Osteocyte (in vitro differentiated cells): ENCODE measurements at places on chromosomes 6 and 20.

DNA sequence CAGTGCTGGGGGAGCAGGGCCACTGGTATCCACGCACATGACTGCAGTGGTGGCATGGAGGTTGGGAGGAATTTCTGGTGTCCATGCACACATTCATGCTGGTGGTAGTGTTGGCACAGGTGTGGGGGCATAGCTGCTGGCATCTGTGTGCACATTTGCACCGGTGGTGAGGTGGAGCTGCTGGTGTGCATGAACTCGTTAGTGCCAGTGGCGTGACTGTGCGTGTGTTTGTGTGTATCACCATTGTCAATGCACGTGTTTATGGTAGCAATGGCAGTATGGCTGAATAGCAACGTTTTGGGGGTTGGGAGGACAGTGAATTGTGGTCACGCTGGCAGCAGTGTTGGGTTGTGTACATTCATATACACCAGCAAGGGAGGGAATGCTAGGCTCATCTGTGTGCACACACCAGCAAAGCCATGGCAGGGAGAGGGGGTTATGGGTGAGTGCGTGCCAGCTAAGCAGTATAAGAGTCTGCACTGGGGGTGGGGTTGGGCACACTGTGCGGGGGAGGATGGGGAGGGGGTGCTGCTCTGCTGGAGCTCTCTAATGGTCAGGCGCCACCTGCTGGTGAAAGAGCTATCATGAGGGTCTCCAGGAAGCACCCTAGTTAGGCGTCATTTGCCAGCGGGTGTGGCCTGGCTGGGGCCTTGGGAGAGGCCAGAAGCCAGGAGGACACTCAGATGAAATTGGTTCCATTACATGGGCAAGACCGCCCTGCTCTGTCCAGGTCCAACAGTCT lies 626.1 kb upstream of the ID4 start:
- H3K27me3 ChIP-seq: no peaks in the 10 kb centered on the region
- DNase-seq: no peak
- H3K4me3 ChIP-seq: no peak overlapping the region

DNA sequence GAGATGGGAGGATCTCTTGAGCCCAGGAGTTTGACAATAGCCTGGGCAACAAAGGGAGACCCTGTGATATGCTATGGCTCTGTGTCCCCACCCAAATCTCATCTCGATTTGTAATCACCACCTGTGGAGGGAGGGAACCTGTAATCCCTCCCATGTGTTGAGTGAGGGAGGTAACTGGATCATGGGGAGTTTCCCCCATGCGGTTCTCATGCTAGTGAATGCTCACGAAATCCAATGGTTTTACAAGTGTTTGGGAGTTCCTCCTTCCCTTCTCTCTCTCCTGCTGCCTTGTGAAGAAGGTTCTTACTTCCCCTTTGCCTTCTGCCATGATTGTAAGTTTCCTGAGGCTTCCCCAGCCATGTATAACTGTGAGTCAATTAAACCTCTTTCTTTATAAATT lies 3.4 kb downstream of the NUDT3 start:
- H3K36me3 ChIP-seq: peaks cover 2% of the 10 kb centered on the region
- DNase-seq: no peak
- H3K4me1 ChIP-seq: peaks cover 51% of the 10 kb centered on the region
- no peaks in the 10 kb centered on the region for H3K27me3 ChIP-seq
- H3K4me3 ChIP-seq: no peak overlapping the region
- H3K27ac ChIP-seq: peak overlapping the region; percentile 54

- H3K4me1 ChIP-seq: peaks cover 16% of the 10 kb centered on the region
- no peaks in the 10 kb centered on the region for H3K27me3 ChIP-seq
- H3K27ac ChIP-seq: peak overlapping the region; percentile 60
- peak overlapping the region; percentile 72 for H3K4me3 ChIP-seq
Observed at GRCh38 chr20:35447082-35447789, 8.2 kb upstream of the CEP250 start.

DNA sequence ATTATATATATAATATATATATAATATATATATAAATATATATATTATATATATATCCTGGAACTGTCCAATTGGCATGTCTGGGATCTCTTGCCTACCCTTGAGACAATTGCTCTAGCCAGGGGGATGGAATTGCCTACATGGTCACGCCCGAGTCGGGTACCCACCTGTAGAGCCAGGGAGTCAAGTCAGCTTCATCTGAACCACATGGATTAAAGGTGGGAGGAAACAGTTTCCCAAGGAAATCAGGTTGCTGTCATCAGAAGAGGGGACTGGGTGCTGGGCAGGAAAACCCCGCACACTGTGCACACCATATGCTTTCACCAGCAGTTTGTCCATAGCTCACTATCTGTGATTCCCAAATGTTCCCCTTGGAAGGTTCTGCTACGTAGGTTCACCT lies 252.5 kb upstream of the NOX3 start:
- peaks cover 10% of the 10 kb centered on the region for H3K27me3 ChIP-seq
- no peaks in the 10 kb centered on the region for H3K36me3 ChIP-seq
- DNase-seq: no peak
- H3K27ac ChIP-seq: no peak overlapping the region

DNA sequence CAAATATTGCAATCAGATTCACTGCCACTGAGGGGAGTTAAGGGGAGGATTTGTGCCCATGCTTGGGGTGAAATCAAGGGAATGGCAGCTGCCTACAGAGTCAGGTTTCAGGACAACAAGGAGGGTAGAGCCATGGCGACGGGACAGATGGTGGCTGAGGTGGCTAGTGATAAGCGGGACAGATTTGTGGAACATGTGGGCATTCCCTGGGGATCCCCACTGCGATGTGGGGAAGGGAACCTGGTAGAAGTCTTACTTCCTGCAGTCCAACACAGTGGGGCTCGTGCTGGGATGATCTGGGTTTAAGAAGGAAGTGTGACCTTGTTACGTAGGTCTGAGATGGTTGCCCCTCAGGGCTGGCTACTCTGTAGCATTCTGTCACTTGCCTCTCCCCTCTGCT lies 292.0 kb upstream of the JARID2 start:
- no peaks in the 10 kb centered on the region for H3K4me1 ChIP-seq
- H3K27ac ChIP-seq: no peak overlapping the region
- no peaks in the 10 kb centered on the region for H3K27me3 ChIP-seq

- peaks cover 10% of the 10 kb centered on the region for H3K36me3 ChIP-seq
- peaks cover 17% of the 10 kb centered on the region for H3K4me1 ChIP-seq
- peak within 1 kb of the TSS; percentile 100 for H3K27ac ChIP-seq
- H3K27me3 ChIP-seq: no peaks in the 10 kb centered on the region
- peak; percentile 97 for DNase-seq
Observed at GRCh38 chr6:138773177-138774091, at the start of gene CCDC28A. Gene CCDC28A (plus strand): TSS chr6:138773769. CDS start chr6:138776121, 2,352 bp downstream.

DNA sequence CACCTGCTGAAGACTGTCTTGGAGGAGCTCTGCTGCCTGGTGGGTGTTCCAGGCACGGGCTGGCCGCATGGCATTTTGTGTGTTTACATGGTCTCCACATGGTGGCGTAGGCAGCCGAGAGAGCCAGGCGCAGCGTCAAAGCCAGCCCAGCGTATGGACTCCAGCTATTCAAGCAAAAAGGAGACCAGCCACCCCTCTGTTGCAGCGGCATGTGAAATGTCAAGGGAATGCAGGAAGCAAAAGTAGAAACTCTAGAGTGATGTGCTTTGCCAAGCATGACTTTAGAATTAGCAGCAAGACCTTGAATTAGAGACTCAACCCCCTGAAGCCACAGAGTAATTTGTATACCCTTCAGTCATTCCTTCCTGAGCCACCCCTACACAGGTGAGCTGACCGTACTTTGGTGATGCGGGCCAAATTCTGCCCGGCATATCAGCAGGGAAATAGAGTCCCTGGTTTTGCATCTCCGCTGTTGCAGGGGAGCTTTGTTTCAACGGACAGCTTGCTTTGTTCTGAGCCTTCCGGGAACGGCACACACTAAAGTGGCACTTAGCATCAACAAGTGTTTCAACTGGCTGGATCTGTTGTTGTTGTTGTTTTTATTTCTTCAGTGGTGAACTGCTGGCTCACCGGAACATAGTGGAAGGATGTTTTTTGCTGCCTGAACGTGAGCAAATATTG lies 48.5 kb downstream of the FNDC1 start:
- H3K4me3 ChIP-seq: no peak overlapping the region
- no peaks in the 10 kb centered on the region for H3K36me3 ChIP-seq
- DNase-seq: no peak
- H3K4me1 ChIP-seq: peaks cover 5% of the 10 kb centered on the region
- H3K27me3 ChIP-seq: peaks cover 18% of the 10 kb centered on the region

DNA sequence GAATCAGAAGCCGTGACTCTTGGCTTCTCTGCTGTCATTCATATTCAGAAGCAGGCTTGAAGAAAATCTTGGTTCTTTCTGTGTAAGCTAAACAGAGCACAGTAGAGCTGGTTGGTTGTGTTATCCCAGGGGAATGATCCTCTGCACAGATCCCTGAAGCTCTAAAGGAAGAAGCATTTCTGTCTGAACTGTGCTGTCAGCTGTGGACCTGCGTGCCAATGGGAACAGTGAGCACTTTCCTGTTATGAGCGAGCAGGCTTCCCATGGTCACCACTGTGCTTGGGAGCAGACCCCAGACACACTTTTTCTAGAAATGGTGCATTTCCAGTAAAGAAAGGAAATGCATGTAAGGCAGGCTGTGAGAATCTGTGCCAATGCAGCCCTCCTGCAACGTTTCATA lies 490.2 kb downstream of the EPM2A start:
- H3K4me1 ChIP-seq: peaks cover 31% of the 10 kb centered on the region
- no peak for DNase-seq
- no peaks in the 10 kb centered on the region for H3K36me3 ChIP-seq

- peaks cover 15% of the 10 kb centered on the region for H3K4me1 ChIP-seq
- H3K36me3 ChIP-seq: peaks cover 17% of the 10 kb centered on the region
- no peak overlapping the region for H3K4me3 ChIP-seq
- no peak overlapping the region for H3K27ac ChIP-seq
- H3K27me3 ChIP-seq: no peaks in the 10 kb centered on the region
Observed at GRCh38 chr6:18183766-18184165, 28.5 kb downstream of the KDM1B start.

DNA sequence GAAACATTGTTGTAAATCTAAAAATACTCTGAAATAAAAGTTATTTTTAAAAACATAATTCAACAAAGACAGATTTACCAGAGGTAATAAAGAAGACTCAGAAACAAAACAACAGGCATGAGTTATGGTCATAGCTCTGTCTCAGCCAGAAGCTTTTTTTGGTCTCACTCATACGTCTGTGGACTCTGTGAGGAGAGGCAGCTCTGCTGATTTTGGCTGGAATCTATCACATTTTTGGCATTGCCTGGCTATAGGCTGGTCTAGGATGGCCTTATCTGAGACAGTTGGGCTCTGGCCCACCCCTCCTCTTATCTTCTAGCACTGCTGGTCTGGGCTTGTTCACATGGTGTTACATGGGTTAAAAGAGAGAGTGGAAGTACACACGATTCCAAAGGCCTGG lies 514.0 kb upstream of the BTBD3 start:
- no peak for DNase-seq
- H3K27me3 ChIP-seq: no peaks in the 10 kb centered on the region
- H3K36me3 ChIP-seq: no peaks in the 10 kb centered on the region
- H3K4me3 ChIP-seq: no peak overlapping the region

GRCh38 chr6:4645713-4646360 lies 130.4 kb upstream of the CDYL start:
- peaks cover 8% of the 10 kb centered on the region for H3K4me1 ChIP-seq
- no peak overlapping the region for H3K27ac ChIP-seq
- no peak for DNase-seq
- no peak overlapping the region for H3K4me3 ChIP-seq
- peaks cover 7% of the 10 kb centered on the region for H3K27me3 ChIP-seq
- peaks cover 2% of the 10 kb centered on the region for H3K36me3 ChIP-seq

DNA sequence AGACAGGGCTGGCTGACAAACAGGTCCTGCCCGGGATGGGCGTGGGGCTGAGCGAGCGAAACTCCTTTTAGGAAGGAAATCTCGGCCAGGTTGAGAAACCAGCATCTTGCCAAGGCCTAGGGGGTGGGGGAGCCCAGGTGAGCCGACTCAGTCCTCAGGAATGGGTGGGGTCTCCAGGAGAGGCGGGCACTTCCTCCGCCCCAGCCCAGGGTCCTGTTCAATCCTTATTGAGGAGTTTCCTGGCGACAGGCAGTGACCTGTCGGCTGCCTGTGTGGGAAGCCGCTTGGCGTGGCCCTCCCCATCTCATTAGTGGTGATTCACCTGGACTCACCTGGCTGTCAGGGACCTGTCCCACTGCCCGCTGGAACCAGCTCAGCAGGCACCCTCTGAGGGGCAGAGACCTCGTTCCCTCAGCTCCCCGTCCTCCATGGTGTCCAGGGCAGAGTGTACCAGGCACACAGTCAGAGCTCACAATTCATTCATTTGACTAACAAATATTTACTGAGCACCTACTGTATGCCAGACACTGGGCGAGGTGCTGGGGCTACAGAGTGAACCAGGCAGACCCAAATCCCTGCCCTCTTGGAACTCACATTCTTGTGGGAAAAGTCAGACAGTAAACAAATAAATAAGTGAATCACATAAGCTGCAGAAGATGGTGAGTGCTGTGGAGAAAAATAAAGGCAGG lies 51.1 kb downstream of the FGD2 start:
- no peak for DNase-seq
- no peak overlapping the region for H3K4me3 ChIP-seq
- no peaks in the 10 kb centered on the region for H3K27me3 ChIP-seq
- peaks cover 30% of the 10 kb centered on the region for H3K4me1 ChIP-seq

- peaks cover 17% of the 10 kb centered on the region for H3K4me1 ChIP-seq
- peaks cover 2% of the 10 kb centered on the region for H3K27me3 ChIP-seq
- no peak for DNase-seq
- no peak overlapping the region for H3K4me3 ChIP-seq
- H3K27ac ChIP-seq: no peak overlapping the region
- H3K36me3 ChIP-seq: no peaks in the 10 kb centered on the region
Observed at GRCh38 chr6:16973545-16974386, 128.1 kb upstream of the STMND1 start.

DNA sequence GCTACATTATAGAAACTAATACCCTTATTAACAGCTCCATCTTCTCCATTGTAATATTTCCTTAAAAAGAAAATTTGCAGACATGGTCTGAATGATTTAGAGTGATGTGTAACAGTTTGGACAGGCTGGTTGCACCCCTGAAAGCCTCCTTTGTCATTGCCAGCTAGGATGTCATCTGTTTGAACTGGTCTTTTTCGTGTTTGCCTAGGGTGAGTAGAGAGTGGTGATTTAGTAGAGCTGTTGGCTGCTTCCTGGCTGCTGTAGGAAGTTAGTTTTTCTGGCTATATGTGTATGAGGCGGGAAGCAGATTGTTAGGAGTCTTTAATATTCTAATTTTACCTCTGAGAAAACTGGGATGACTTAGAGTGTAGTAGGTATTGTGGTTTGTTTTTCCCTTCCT lies 101.1 kb downstream of the ZFAND3 start:
- no peak overlapping the region for H3K4me3 ChIP-seq
- peaks cover 10% of the 10 kb centered on the region for H3K36me3 ChIP-seq
- no peak for DNase-seq
- H3K4me1 ChIP-seq: peaks cover 28% of the 10 kb centered on the region
- no peaks in the 10 kb centered on the region for H3K27me3 ChIP-seq
- H3K27ac ChIP-seq: no peak overlapping the region

DNA sequence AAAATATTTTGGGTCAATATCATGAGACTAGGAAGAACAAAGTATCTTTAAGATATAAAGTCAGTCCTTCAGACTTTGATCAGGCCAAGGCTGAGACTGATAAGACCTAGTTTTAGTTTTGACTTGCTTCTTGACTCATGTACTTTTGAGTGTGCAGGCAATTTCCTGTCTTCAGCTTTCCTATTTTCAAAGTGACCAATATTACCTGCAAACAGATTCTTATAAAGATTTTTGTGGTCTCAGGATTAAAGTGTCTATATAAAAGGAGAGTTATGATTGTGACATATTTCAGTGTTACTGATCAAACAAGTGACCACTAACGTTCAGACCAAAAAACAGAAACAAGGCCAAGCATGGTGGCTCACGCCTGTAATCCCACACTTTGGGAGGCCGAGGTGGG lies 36.0 kb upstream of the AKIRIN2 start:
- DNase-seq: no peak
- H3K36me3 ChIP-seq: no peaks in the 10 kb centered on the region
- no peaks in the 10 kb centered on the region for H3K27me3 ChIP-seq
- H3K4me1 ChIP-seq: no peaks in the 10 kb centered on the region
- H3K27ac ChIP-seq: no peak overlapping the region
- H3K4me3 ChIP-seq: no peak overlapping the region
